ENCODE measurements at places on chromosomes 2 and 18.

- DNase-seq, result no peak
These were observed 105.6 kb downstream of the XRCC5 start for GRCh38 chr2:216214768-216215167.

DNA sequence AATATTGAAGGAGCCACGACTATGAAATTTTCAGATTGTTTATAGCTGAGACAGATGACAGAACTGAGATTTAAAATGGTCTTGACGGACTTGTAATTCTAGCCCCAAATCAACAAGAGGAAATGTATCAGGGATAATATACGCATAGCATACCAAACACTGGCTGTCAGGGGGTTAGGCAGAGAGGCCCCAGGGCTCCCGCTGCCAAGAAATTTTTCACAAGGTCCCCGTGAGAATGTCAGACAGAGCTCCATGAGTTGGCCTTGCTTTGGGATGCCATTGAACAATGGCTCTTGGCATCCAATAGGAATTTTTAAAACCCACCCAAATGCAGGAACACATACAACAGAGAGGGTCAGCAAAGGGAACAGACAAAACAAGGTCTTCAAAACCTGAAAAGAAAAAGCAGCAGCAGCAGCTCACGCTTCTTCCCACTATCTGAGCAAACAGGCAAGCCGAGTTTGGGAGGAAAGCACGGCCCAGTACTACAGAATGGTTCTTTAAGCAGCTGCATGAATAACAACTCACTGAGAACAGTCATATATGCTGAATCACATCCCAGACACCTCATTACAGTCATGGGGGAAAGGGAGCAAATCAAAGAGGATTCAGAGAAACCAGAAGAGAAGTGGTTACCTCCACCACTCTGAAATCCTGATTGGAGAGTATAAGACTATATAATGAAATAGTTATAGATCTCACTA, 445.6 kb downstream of the RND3 start:
- DNase-seq, result no peak

GRCh38 chr2:104733226-104733943, 120.5 kb upstream of the POU3F3 start:
- peak; percentile 14 for DNase-seq

- no peak for DNase-seq
These were observed 110.5 kb downstream of the KLF7 start for GRCh38 chr2:207055257-207055656.

GRCh38 chr2:223101340-223102039, 49.5 kb downstream of the KCNE4 start:
- DNase-seq, result no peak

- DNase-seq, result no peak
These were observed 84.4 kb upstream of the CCDC150 start for GRCh38 chr2:196555161-196555560.

DNA sequence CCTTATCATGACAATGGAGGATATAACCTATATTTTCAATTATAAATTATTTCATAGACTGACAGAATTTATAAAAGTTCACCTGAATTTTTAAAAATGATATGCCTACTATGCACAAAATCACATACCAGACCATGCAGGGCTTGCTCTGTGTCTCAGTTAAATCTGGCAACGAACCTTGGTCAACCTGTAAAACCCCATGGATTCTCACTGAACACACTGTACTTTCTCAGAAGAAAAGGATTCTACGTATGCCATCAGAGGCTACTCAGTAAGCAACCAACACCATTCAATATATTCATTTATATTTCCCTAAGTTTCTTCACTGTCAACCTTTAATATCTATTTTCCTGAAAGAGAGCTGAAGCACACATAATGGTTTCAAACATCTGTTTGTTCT, 52.4 kb downstream of the NRXN1 start:
- no peak for DNase-seq

DNA sequence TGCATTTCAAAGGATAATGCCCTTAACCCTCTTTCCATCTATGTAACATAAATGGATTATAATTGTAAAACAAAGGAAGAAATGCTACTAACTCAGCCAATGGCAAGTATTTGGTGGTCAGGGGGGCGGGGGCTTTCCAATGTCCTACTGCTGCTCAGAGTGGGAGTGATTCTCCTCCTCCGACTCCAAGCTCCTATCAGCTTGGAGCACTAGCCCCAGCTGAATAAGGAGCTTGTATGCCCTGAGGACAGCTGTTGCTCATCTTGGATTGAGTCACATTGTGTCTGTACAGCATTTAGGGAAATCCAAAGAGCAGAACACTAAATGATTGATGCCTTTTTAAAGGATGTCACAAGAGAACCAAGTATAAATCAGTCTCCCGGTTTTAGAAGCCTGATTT, 105.6 kb upstream of the ZNF521 start:
- no peak for DNase-seq

GRCh38 chr2:118185210-118186109, 97.2 kb downstream of the INSIG2 start:
- no peak for DNase-seq

DNA sequence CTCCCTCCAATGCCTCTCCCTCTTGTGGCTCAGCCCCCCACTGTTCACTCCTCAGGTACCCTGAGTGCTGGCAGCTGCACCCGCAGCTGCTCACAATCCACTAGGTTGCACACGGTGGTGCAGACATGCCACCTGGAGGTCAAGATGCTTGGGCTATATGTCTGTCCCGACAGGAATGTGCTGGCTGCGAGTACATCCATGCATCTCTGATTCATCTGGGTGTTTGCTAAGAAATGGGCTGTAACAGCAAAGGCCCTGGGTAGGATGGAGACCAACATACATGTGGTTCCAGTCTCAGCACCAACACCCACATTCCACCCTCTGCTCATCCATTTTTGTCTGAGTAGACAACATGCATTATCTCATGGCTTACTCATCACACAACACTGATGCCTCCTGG, 31.3 kb downstream of the ANKMY1 start:
- no peak for DNase-seq

- peak; percentile 51 for DNase-seq
These were observed 102.0 kb upstream of the PPP1CB start for GRCh38 chr2:28649481-28650265.

- DNase-seq, result no peak
These were observed 2.1 kb downstream of the CNTNAP5 start for GRCh38 chr2:124027182-124027581.

DNA sequence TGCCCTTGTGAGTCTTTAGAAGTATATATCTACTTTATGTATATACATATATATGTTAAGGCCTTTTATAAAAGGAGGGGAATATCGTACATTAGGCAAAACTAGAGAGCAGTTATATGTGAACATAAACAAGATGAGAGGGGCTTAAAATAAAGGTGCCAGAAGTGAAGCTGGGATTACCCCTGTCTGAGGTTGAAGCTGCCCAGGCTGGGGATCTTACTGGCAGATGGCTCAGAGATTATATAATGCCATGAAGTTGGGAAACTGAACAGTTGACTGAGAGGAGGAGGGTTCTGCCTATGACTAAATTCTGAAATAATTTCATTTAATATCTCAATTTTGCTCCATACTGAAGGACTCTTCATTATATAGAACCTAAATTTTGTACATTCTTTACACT, 6.0 kb downstream of the PNO1 start:
- no peak for DNase-seq

GRCh38 chr18:2970772-2971659, 41.9 kb downstream of the LPIN2 start:
- no peak for DNase-seq

- DNase-seq, result no peak
These were observed 22.7 kb downstream of the ANKRD29 start for GRCh38 chr18:23640052-23640451.

DNA sequence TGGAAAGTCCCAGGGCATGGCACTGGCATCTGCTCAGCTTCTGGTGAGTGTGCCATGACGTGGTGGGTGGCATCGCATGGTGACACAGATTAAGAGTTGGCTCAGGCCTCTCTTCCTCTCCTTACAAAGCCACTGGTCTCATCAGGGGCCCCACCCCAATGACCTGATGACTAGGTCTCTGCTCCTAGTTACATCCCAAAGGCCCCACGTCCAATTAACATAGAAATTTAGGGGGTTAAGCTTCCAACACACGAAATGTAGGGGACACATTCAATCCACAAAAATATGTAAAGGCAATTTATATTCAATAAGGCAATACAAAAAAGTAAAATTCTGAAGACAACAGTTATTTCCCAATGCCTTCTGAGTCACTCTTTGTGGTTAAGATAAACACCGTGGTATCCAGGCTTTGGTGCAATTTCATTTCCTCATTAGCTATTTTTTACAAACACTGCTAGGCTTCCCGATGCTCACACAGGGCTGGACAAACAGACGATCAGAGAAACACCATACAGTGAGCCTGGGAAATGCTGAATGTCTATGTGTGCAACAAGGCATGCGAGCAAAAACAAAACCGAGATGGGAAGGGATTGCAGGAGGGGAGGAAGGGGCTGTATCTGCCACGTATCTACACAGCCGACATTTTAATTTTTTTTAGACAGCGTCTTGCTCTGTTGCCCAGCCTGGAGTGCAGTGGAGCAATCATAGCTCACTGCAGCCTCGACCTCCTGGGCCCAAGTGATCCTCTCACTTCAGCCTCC, 67.2 kb downstream of the MBP start:
- DNase-seq, result no peak

DNA sequence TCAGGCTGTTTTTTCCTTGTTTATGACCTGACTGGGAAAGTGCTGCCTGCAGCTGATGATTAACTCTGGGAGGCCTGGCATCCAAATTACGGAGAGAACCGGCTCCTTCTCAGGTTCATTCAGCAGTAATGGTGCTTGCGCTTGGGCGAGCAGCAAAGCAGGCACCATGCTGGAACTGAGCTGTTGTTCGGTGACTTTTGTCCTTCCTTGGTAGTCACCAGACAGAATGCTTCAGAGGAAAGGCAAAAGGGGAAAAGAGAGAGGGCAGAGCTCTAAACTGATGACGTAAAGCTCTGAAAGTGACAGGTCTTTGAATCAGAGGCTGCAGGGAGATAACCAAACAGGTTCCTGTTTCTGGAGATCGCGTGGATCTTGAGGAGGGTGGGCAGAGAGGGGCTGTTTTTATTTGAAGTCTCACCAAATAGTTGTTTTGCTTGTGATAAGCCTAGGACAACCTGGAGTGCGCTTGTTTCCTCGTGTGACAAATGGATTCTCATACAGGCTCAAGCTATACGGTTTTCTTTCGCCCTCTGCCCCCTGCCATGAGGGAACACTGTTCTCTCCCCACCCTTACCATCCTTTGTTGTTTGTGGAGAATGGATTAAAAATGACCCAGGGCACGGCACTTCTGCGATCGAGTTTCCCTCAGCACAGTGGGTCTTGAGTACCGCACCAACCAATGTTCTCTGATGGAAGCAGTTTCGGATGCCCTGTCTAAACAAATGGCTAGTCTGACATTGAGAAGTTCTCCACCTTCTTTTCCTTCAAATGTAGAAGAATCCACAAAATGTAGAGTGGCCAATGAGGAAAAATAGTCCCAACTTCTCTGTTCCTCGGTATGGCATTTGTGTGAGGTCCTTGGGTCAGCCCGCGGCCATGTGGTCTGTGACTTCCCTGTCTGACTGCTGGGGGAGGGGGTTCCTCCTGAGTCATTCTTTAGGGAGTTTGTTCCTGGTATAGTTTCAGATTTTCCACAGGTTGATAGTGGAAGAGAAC, 1.3 kb downstream of the RASGRP3 start:
- DNase-seq, result no peak

DNA sequence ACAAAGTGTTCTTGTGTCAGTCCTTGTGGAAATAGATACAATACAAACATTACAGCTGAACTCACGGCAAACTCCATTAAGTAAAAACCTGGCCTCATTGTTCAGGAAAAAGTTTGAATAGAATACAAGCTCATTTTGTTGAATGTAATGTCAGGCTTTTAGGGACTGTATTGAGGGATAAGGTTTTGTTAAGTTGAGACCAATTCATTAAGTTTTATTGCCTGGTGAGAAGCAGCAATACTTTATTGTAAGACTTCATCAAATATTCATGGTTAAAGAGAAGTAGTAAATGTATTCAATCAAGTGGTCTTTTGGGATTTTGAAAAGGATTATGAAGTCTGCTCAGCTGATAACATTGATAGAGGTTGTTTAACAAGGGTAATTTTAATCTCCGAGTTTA, 35.4 kb upstream of the METAP1D start:
- no peak for DNase-seq

DNA sequence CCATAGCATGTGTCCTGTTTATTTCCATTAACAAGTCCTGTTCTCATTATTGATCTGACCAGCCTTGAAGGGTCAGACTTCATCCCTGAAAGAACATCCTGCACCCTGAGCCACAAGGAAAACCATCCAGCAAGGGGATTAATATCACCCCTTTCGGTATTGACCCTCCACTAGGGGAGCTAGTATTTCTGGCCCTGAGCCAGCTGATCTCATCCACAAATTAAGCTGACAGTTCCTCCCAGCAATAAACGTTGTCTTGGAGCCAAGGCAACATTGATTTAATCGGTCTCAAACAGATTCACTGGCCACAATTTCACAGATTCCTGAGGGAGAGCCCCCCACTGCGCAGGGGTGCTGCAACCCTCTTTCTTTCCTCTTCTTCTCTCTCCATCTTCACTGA, 353.1 kb upstream of the FANCL start:
- DNase-seq, result no peak

- peak; percentile 19 for DNase-seq
These were observed 33.1 kb downstream of the ARHGAP15 start for GRCh38 chr2:143162123-143162837.

DNA sequence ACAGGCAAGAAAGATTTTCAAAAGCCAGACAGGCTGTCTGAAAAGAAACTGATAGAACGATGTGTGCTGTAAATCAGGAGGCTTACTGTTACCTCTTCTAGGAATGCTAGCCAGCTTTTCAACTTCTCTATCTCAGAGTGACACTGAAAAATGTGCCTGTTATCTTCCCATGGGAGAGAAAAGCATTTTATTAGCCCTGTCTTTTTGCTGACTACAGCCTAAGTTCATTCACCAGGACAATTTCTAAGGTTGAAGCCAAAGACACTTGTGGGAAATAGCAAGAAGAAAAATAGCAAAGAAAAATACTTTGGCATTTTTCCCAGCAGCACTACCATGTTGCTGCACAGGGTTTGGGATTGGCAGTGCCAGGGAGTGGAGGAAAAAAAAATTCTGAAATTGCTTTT, 34.0 kb downstream of the ABCB11 start:
- DNase-seq, result no peak

DNA sequence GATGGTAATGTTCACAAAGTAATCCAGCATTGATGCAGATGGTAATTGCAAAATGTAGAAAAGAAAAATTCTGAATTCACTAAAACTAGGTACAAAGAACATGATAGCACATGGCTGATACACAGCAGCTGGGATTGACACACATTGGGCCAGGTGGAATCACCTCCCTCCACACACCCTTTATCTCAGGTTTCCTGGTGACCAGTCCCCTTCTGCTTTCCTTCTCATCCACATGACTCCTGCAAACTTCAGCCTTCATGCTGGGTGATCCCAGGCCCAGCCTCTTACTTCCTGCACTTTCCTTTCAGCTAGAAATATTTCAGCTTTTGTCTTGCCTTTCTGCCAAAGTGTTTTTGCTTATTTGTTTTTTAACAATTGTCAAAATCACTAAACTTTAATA, 246.9 kb downstream of the LNPK start:
- DNase-seq, result no peak

DNA sequence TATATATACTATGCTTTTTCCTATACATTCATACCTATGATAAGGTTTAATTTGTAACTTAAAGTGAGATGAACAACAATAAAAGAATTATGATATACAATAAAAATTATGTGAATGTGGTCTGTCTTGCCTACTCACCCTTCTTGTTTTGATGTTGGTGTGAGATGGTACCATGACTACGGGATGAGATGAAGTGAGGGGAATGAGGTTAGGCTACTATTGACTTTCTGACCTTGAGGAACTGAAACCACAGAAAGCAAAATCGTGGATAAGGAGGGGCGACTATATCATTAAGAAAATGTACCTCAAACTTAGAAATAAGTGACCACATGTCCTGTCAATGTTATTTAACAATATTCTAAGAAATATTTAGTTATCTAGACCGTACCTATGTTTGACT, 103.9 kb upstream of the PPP1CB start:
- DNase-seq, result no peak
